Naive thymus-derived CD8-positive, alpha-beta T cell (primary cell): ENCODE measurements at places on chromosomes 3 and 15. TPM values are rescaled to one million over a fixed set of nuclear protein-coding genes. Genes with fewer than 3 reads are reported as not detected.

DNA sequence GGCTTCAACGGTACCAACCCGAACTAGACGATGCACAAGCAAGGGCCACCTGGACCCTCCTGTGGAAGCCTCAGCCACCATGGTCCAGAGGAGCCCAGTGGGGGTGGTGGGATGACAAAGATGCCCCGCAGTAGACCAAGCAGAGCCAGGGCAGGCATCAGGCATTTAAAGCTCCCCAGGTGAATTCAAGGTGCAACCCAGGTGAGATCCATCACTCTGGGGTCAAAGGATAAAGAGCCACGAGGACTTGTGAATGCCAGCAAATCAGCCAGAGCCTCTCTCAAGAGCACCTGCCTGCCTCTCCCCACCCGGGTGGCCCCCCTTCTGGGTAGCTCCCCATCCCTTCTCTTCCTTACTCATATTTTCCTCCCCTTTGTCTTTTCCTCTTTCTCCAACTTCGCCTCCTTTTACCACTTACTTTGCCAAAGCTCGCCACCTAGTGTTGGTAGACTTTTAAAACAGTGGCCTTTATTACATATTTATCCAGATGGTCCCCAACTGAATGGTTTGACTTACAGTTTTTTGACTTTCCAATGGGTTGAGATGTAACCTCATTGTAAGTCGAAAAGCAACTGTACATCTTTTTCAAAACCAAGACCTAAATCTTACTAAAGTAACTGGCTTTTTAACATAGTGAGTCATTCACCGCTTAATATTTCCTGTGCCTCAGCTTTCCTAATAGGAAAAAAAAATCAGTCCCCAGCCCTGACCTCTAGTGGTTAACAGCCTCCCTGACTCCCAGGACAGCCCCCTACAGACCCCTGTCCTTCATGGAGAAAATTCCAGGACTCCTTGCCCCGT is 18.8 kb downstream of the PLA2G4F start:
- no peak for DNase-seq
- no peaks in the 10 kb centered on the region for H3K36me3 ChIP-seq
- no peak overlapping the region for H3K4me3 ChIP-seq
- no peaks in the 10 kb centered on the region for H3K27me3 ChIP-seq

- H3K4me1 ChIP-seq: peaks cover 74% of the 10 kb centered on the region
- H3K36me3 ChIP-seq: no peaks in the 10 kb centered on the region
- H3K27ac ChIP-seq: peak overlapping the region; percentile 54
Measured at GRCh38 chr15:91857772-91858171, 4.3 kb downstream of the SLCO3A1 start.

DNA sequence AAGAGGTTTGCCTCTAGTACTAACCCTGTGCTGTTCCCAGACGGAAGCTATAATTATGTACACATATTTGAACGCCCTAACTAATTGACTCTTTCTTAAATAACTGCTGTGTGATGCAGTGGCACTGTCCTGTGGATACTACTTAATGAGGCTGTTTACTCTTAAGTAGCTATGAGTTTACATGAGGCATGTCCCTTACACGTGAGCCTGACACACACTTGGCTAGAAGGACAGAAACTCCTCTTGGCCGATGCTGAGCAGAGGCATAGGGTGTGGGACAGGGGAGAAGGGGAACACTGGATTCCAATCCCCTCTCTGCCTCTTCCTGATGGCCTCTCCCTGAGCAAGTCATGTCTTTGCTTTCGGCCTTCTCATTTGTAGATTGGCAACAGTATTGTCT is 21.9 kb downstream of the EHD4 start:
- no peak overlapping the region for H3K27ac ChIP-seq
- H3K4me1 ChIP-seq: no peaks in the 10 kb centered on the region
- no peak overlapping the region for H3K4me3 ChIP-seq
- no peak for DNase-seq

GRCh38 chr3:57076422-57076951 is 16.0 kb downstream of the SPATA12 start:
- DNase-seq: no peak
- H3K36me3 ChIP-seq: peaks cover 4% of the 10 kb centered on the region
- no peaks in the 10 kb centered on the region for H3K4me1 ChIP-seq
- no peak overlapping the region for H3K4me3 ChIP-seq

KPNA1 gene
- 78.2 TPM for total RNA-seq

GRCh38 chr3:124773351-124774326 is 43.4 kb downstream of the UMPS start:
- H3K27ac ChIP-seq: no peak overlapping the region
- peaks cover 16% of the 10 kb centered on the region for H3K27me3 ChIP-seq
- no peaks in the 10 kb centered on the region for H3K4me1 ChIP-seq
- H3K36me3 ChIP-seq: no peaks in the 10 kb centered on the region
- no peak overlapping the region for H3K4me3 ChIP-seq

DNA sequence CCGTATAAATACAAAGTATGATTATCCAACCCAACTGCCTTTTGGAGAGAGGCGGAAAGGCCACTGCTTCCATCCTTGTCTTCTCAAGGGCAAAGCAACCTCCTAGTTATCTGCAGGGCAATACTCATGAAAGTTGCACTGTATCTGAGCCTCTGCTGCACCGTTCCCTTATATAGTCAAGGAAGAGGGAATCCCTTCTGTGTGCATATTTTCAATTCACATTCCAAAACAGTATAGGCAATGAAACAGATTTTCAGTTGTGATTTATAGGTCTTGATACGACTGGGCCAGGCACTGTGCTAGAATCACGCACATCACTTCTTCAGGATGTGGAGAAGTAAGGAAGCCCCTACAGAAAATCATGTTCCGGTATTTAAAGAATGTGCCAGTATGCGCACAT is 455.7 kb downstream of the FOXP1 start:
- peak overlapping the region; percentile 93 for H3K4me3 ChIP-seq
- H3K27me3 ChIP-seq: no peaks in the 10 kb centered on the region
- peaks cover 2% of the 10 kb centered on the region for H3K36me3 ChIP-seq
- peaks cover 82% of the 10 kb centered on the region for H3K4me1 ChIP-seq

LRRK1 gene
- total RNA-seq: 2.7 TPM

GRCh38 chr15:88998980-88999713 is 86.0 kb upstream of the MFGE8 start:
- no peak overlapping the region for H3K27ac ChIP-seq
- no peak for DNase-seq
- no peaks in the 10 kb centered on the region for H3K36me3 ChIP-seq
- H3K27me3 ChIP-seq: peaks cover 6% of the 10 kb centered on the region

- peaks cover 1% of the 10 kb centered on the region for H3K27me3 ChIP-seq
- H3K36me3 ChIP-seq: no peaks in the 10 kb centered on the region
- H3K4me1 ChIP-seq: peaks cover 2% of the 10 kb centered on the region
- no peak overlapping the region for H3K4me3 ChIP-seq
Measured at GRCh38 chr3:123297627-123297899, 95.8 kb downstream of the SEC22A start.

- no peaks in the 10 kb centered on the region for H3K36me3 ChIP-seq
- no peak overlapping the region for H3K4me3 ChIP-seq
- peaks cover 4% of the 10 kb centered on the region for H3K4me1 ChIP-seq
Measured at GRCh38 chr15:42119446-42119760, 25.0 kb upstream of the PLA2G4D start.

DNA sequence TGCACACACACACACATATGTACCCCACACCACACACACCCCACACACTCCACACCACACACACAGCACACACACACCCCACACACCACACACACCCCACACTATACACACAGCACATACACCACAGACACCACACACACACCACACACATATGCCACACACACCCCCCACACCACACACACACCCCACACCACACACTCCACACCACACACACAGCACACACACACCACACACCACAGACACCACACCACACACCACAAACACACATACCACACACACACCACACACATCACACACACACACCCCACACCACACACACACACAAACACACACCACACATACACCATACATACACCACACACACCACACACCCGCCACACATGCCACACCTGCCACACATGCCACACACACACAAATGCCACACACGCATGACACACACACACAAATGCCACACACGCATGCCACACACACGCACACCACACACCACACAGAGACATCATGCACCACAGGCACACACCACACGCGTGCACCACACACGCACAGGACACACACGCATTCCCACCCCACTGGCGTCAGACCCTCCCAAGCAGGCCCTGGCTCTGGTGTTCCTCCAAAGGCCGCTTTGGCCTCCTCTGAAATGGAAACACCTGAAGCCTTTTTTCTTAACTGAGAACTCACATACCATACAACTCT is 15.7 kb downstream of the CHST13 start:
- H3K4me3 ChIP-seq: no peak overlapping the region
- no peak overlapping the region for H3K27ac ChIP-seq
- no peak for DNase-seq
- no peaks in the 10 kb centered on the region for H3K27me3 ChIP-seq

GRCh38 chr3:38116471-38117162 is 20.3 kb downstream of the ACAA1 start:
- no peak overlapping the region for H3K27ac ChIP-seq
- DNase-seq: no peak
- H3K27me3 ChIP-seq: no peaks in the 10 kb centered on the region
- peaks cover 16% of the 10 kb centered on the region for H3K4me1 ChIP-seq
- no peaks in the 10 kb centered on the region for H3K36me3 ChIP-seq

- H3K27ac ChIP-seq: no peak overlapping the region
- H3K4me3 ChIP-seq: no peak overlapping the region
- peaks cover 49% of the 10 kb centered on the region for H3K27me3 ChIP-seq
- H3K36me3 ChIP-seq: no peaks in the 10 kb centered on the region
- no peak for DNase-seq
- H3K4me1 ChIP-seq: peaks cover 25% of the 10 kb centered on the region
Measured at GRCh38 chr15:98549741-98550140, 98.6 kb upstream of the IGF1R start.

DNA sequence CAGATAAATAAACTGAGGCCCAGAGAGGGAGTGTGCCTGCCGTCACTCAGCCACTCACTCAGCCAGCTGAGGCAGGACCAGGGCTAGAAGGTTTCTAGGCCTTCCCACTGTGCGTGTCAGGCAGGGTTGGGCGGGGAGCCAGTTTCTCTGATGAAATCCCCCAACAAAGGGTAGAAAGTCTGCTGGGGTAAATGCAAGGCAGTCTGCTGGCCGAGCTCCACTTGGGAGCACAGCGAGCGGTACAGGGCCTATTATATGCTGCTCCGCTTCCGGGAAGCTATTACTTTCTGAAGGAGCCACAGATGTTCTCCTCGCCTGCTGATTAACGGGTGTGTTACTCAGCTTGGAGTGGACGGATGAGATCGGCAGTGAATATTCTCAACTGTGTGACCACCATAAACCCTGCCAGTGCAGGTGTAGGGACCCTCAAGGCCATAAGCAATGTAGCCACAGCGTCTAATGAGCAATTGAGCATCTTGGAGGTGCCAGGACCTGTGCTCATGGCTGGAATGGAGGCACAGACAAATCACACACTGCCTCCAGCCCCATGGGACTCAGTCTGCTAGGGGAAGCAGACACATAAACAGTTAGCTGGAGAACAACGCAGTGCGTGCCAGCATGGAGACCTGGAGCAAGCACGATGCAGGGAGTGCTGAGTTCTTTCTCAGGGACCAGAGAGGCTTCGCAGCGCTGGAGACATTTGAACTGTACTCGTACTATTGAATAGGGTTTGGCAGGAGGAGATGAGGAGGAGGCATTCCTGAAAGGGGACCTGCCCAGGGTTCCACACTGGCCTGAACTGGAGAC is 42.1 kb downstream of the CORO2B start:
- H3K27me3 ChIP-seq: peaks cover 3% of the 10 kb centered on the region
- no peaks in the 10 kb centered on the region for H3K4me1 ChIP-seq
- H3K27ac ChIP-seq: no peak overlapping the region
- no peaks in the 10 kb centered on the region for H3K36me3 ChIP-seq

GOLGA6L4 gene
- 2.5 TPM for total RNA-seq

DNA sequence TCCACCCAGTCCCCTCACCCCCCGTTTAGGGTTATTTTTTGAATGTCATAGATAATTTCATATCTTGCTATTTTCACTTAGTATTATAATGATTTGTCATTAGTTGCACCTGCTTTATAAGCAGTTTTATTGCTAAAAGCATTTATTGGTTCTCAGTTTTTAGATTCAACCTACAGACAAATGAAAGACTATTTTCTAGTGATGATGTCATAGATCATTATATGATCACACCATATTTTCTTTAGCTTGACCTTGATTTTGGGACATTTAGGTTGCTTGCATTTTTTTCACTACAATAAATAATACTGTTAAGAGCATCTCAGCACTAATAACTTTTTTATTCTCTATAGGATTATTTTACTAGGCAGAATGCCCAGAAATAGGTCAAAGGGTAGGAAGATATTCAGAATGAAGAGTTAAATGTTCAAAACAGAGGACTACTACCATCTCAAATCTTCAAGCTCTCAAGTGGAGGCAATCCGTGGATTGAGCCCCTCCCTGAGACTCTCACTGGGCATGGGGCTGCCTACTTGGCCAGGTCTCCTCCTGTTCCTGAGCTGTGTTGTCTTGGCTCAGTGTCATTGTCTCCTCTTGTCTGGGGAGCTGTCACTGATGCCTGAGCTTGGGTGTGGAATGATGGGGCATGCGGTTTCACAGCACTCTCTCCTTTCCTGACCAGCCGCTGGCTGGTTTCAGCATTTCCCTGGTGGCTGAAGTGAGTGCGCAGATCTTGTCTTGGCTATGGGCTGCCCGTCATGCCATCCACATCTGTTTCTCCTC is 28.4 kb downstream of the CHCHD6 start:
- DNase-seq: no peak
- H3K4me1 ChIP-seq: peaks cover 23% of the 10 kb centered on the region
- H3K4me3 ChIP-seq: no peak overlapping the region
- H3K27me3 ChIP-seq: no peaks in the 10 kb centered on the region
- H3K27ac ChIP-seq: no peak overlapping the region

DNA sequence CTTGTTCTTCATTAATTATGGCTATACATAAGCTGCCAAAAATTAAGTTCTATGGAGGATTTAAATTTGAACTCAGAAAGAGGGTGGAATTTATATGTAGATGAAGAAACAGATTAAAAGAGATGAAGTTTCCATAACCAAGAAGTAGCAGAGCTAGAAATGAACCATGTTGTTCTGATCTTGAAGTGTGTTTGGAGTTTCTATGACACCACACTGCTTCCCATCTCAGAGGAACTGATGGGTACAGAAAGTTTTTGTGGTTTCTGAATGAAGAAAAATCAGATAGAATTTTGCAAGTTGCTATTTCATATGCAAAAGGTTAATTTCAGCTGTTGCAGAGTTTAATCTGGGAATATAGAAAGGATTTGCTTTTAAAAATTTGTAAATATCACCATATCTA is 710.3 kb downstream of the PDCD6IP start:
- DNase-seq: no peak
- H3K27me3 ChIP-seq: peaks cover 2% of the 10 kb centered on the region
- H3K4me3 ChIP-seq: no peak overlapping the region
- H3K27ac ChIP-seq: no peak overlapping the region
- no peaks in the 10 kb centered on the region for H3K36me3 ChIP-seq

DNA sequence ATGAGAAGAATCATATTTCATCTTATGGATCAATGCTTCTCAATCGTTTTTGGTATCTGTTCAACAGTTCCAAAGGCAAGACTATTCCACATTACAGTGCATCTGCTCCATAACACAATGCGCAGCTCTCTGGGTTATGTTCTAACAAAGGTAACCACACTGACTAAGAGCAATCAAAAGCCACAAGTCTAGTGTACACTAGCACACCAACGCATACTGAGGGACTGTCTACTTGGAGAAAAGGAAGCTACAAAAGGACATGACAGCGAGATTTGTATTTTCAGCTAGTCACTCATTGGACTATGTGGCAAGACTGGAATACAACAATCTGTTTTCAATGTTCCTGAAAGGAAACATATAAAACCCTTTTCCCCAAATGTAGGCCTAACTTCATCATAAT is 35.8 kb downstream of the SETD2 start:
- H3K27ac ChIP-seq: no peak overlapping the region
- H3K4me3 ChIP-seq: no peak overlapping the region
- peaks cover 22% of the 10 kb centered on the region for H3K36me3 ChIP-seq
